ENCODE measurements at places on chromosomes 6 and 20.

DNA sequence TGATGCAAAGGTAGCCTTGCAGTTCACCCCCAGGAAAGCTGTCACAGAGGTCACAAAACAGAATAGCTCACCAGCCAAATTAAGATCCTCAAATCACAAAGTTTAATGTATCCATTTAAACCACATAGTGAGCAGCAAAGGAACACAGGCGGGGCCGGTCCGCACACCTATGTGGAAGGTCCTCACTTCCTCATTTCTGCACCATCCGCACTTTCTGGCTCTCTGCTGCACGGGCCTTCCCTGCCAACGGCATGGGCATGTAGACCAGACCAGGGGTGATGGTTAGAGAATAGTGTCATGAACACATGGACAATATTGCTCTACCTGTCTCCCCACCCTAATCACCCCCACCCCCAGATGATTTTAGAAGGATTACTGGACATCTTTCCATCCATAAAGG is 12.1 kb upstream of the TBXT start:
- DNase-seq = no peak

DNA sequence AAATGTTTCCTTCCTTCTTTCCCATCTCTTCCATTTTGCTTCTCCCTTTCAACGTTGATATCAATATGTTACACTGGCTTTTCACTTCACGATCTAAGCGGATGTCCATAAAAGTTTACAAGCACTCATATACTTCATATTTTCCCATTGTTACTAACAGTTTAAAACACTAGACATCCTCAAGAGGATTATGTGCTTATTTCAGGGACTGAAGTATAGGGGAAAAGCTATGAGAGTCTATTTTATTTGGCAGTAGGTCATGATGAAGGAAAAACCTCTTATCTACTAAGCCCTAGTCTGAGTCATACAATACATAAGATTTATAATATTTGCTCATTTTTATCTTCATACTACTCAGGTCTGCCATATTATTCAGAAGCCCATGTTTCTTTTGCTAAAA is 20.6 kb upstream of the EPB41L2 start:
- no peak for DNase-seq

- peak; percentile 91 for DNase-seq
These were observed at the start of gene EIF2S2 for GRCh38 chr20:34111702-34112599. EIF2S2 (minus strand) TSS chr20:34112243; CDS start chr20:34112110, 133 bp downstream.

GRCh38 chr6:157956171-157956730 is 25.4 kb upstream of the SYNJ2 start:
- no peak for DNase-seq

- DNase-seq = no peak
These were observed 401.0 kb downstream of the PAX1 start for GRCh38 chr20:22106308-22106938.

- DNase-seq = no peak
These were observed 38.2 kb upstream of the NKX2-4 start for GRCh38 chr20:21435576-21435975.

GRCh38 chr6:157552820-157553485 is 172.0 kb downstream of the ZDHHC14 start:
- DNase-seq = no peak

GRCh38 chr6:131377112-131377705 is 195.8 kb upstream of the ARG1 start:
- no peak for DNase-seq

DNA sequence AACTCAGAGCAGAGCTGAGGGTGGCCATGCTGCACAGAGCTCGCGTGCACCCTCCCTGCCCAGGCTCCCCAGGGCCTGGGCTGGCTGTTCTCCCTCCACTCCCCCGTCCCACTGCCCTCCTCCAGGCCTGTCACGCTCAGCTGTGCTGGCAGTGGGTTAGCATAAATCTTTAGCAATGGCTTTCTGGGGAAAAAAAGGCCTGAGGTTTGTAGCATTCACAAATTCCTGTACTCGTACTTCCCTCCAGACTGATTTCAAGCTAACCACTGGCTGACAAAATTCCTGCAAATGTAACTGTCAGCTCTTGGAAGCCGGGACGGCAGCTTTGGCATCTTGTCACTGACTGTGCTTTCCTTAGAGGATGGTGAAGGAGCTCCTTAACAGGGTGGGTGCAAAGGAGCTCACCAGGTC is 22.3 kb upstream of the SMOC2 start:
- no peak for DNase-seq

DNA sequence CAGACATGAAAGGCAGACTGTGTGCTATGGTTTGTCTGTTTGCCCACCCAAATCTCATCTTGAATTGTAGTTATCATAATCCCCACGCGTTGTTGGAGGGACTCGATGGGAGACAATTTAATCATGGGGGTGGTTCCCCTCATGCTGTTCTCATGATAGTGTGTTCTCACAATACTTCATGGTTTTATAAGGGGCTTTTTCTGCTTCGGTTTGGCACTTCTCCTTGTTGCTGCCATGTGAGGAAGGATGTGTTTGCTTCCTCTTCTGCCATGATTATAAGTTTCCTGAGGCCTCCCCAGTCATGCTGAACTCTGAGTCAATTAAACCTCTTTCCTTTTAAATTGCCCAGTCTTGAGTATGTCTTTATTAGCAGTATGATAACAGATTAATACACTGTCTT is 47.2 kb upstream of the MICB start:
- no peak for DNase-seq

- DNase-seq = no peak
These were observed 47.3 kb downstream of the TSHZ2 start for GRCh38 chr20:53019464-53019863.

DNA sequence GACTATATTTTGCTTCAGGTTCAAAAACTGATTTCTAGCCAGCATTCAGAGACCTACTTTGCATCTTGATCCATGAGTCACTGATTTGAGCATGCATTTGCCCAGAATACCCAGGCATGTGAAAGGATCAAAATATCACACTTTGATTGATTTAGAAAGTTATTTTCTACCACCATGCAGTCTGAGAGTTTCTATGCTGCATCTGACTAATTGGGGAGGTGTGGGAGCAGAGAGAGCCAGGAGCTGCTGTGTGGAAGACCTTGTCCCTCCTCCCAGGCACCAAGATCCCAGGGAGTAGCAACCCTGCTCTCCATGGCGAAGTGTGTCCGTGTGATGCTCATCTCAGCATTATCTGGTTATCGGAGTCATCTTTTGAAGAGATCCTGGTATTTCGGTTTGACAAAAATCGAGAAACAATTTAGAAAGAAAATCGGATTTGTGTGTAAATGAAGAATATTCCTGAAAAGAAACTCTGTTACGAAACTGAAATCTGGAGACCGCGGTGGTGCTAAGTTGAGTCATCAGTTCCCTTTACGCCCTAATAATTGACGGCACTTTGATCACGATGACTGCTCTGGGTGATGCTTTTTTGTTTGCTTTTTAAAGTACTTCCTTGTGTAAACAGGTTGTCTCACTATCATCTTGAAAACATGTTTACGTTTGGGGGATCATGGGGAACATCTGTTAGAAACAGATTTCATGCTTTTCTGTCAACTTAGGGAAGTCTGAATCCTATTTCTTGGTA is 193.4 kb downstream of the BACH2 start:
- no peak for DNase-seq

DNA sequence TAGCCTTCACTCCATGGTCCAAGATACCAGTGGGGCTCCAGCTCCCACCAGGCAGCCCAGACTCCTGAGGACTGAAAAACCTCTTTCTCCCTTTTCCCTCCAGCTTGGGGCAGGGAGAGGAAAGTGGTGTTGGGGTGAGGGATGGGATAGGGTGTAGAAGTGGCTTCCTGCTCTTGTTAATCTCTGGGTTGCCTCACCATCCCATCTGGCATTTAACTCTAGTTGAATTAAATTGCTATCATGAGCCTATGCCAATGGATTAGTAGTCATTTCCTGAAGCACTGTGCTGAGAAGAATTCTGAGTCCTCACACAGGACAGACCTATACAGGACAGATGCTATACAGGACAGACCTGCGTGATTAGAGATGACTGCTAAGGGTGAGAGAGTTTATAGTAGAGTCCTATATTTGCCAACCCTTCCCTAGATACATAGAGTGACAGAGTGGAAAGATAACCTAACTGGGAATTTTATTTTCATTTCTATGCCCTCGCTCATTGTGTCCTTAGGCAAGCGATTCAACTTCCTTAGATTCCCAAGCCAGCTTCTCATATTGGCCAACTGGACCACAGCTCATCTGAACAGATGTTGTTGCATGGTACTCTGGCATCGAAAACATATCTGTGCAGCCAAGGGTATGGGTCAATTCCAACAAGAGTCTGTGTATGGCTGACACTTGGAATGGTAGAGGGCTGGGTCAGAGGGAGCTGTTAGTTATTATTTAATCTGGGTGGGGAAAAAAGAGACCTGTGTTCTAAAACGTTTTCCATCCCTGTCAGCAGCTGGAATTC is 42.8 kb downstream of the MCHR2 start:
- DNase-seq = no peak

DNA sequence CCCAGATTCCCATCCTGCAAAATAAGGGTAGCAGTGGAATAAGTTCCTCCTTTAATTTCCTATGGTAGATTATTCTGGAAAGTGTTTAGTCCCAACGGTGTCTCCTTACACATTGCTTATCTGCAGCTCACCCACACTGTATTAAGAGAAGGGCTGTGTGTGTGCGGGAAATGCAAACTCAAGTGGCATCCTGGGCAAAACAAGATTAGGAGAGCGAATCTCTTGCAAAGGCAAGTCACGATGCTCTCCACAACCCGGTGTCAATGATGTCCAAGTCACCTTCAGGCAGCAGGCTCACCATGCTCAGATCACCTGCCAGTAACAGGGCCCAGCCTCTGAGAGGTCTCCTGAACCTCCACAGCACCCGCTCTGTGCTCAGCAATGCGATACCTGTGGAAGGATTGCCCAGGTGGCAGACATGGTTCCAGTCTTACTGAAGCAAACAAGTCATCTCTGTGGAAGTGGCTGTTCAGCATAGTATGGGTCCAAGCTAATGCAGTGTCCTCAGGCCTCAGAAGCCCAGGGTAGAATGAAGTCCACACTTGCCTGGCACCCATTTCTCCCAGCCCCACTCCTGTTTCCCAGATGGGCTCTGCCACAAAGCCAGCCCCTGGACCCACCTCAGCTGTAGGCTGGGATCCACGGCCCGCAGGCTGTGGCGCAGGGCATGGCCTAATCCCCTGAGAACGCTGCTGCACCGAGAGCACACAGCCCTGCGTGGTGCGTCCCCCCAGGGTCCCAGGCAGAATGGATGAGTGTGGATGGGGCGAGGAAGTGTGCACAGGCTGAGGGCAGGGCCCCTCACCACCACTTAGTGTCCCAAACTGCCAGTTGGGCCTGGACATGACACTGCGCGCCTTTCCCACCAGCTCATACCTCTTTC is 101.2 kb downstream of the PXDC1 start:
- DNase-seq = no peak

DNA sequence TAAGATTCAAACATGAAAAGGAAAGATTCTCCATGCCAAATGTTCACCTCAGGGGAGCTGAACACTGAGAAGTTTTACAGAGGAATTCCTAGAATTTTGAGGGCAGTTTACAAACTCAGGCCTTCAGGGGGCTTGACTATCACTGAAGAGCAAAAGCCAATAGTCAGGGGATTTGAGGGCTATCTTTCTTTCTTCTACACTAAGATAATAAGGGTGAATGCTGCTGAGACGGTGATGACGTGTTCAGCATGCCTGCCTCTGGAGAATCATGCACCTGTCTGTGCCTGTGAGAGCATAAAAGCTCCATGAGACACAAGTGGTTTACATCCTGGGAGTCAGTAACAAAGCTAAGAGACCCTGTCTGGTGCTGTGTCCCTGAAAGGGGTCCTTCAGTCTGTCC is 1085.6 kb downstream of the KIF16B start:
- DNase-seq = no peak

- DNase-seq = no peak
These were observed 99.8 kb downstream of the TAF4 start for GRCh38 chr20:61965606-61966491.

DNA sequence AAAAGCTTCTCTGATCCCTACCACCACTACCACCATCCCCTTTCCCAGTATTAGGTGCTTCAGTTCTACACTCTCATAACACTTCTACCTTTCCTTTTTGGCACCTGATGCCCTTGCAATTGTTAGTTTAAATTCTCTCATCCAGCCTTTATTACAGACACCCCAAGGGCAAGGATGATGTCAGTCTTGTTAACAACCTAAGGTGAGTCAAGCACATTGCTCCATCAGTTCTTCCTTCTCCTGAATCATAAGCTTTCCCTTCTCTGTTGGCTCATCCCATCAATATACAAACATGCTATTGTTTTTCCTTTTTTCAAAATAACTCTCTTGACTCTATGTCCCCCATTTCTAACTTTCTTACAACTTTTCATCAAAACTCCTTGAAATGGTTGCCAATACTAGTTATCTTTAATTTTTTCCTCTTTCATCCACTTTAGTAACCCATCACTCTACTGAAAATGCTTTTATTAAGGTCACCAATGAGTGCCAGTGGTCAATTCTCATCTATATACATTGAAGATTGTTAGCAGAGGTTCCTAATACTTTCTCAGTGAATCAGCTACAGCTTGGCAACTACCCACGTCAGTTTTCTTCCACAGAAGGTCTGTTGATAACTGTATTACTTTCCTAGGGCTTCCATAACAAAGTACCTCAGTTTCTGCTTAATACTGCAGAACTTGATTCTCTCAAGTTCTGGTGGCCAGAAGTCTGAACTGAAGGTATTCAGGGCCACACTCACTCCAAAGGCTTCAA is 97.1 kb upstream of the FLRT3 start:
- no peak for DNase-seq

- no peak for DNase-seq
These were observed 192.2 kb downstream of the GMPR start for GRCh38 chr6:16430391-16431089.

DNA sequence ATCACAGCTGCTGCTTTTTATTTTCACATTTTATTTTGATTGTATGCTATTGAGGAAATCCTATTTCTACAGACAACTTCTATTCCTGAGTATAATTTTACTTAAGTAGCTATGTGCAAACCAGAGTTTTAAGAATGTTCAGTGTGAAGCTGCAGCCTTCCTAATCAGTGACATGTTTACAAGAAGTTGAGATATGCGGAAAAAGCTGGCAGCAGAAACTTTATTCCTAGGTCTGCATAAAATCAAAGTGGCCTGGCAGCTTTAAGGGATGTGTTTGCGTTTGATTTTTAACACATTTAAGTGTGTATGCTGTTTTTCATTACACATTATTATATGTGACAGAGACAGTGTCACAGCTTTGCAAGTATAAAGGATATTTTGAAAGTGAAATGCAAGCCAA is 26.3 kb downstream of the MAPK14 start:
- DNase-seq = no peak

GRCh38 chr20:37523911-37524700 is 3.1 kb downstream of the NNAT start:
- DNase-seq = no peak

GRCh38 chr6:36666826-36667591 is 11.5 kb upstream of the CDKN1A start:
- no peak for DNase-seq

DNA sequence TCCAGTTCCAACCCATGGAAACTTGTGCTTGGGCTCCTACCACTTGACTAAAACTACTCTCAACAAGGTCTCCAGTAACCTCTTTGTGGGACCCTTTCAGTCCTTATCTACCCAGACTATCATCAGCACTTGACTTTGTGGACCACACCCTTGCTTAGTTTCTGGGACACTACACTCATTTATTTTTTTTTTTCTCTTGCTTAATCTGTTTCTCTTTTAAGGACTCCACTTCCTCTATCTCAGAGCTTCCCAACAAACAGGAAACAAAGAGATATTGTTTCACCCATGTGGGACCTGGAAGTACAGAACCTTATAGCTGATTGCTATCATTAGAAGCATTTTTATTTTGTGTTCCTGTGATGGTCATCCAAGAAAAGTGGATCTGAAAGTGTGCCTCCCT is 28.8 kb upstream of the ME1 start:
- no peak for DNase-seq

All from stimulated activated CD4-positive, alpha-beta T cell treated with anti-CD3 and anti-CD28 coated beads, Interleukin-15, amount 100 ng/mL, for 1 hour (primary cell).